ENCODE measurements at places on chromosomes 11 and 22.

- H3K4me3 ChIP-seq, result peak overlapping the region; percentile 51
- no peak overlapping the region for H3K27ac ChIP-seq
- H3K36me3 ChIP-seq, result no peaks in the 10 kb centered on the region
- no peak for DNase-seq
- H3K4me1 ChIP-seq, result peaks cover 15% of the 10 kb centered on the region
- peaks cover 50% of the 10 kb centered on the region for H3K27me3 ChIP-seq
Measured at GRCh38 chr22:46536537-46537224, 739 bp downstream of the CELSR1 start.

GRCh38 chr11:114596175-114596919 is 761 bp upstream of the NXPE4 start:
- H3K27ac ChIP-seq, result no peak overlapping the region
- no peaks in the 10 kb centered on the region for H3K36me3 ChIP-seq
- no peak overlapping the region for H3K4me3 ChIP-seq
- no peak for DNase-seq
- no peaks in the 10 kb centered on the region for H3K27me3 ChIP-seq
- no peaks in the 10 kb centered on the region for H3K4me1 ChIP-seq

DNA sequence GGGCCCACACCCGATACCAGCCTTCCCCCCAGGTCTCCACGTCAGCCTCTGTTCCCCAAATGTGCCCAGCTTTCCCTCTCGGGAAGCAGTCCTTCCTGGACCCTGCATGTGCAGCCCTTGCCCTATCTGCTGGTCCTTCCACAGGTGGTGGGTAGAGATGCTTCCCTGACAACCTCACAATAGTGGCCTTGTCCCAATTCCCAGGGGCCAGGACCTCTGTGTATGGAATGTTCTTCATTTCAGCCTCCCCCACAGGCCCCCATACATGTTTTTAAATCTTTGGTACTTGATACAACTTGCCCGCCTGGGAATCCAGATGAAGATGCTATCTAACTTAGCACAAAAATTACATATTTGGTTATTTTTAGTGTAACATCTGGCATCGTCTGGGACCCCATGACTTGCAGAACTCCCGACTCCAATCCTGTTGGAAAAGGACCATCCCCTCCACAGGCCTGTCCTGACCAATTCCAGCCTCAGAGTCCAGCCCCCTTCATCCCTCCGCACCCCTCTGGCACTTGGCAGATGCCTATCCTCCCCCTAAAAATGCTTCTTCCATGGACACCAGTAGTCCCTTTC is 39.5 kb downstream of the ANO1 start:
- peak overlapping the region; percentile 3 for H3K27ac ChIP-seq
- H3K36me3 ChIP-seq, result no peaks in the 10 kb centered on the region

- no peak overlapping the region for H3K27ac ChIP-seq
- H3K36me3 ChIP-seq, result no peaks in the 10 kb centered on the region
- no peaks in the 10 kb centered on the region for H3K27me3 ChIP-seq
- peaks cover 51% of the 10 kb centered on the region for H3K4me1 ChIP-seq
- no peak overlapping the region for H3K4me3 ChIP-seq
Measured at GRCh38 chr11:60918939-60919265, 4.9 kb downstream of the TMEM109 start.

DNA sequence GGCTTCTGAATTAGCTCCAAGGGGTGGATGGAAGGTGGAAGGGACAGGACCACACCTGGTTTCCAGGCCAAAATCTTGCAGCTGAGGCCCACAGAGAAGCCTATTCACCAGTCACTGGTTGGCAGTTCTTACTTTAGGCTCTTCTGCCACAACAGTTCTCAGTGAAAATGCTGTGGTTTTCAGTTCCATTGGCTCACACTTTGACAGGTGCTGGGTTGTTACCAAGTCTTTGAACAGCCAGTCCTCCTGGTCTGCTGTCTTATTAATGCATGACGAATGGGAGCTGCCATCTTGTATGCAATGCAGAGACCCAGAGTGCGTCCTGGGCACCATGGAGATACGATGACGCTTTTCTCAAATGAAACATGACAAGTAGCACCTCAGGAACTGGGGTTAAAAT is 232.0 kb upstream of the ZBED5 start:
- DNase-seq, result no peak
- no peak overlapping the region for H3K4me3 ChIP-seq
- no peaks in the 10 kb centered on the region for H3K27me3 ChIP-seq
- no peaks in the 10 kb centered on the region for H3K36me3 ChIP-seq
- no peak overlapping the region for H3K27ac ChIP-seq

GRCh38 chr22:19543970-19544708 is 19.9 kb upstream of the CLDN5 start:
- H3K27me3 ChIP-seq, result no peaks in the 10 kb centered on the region
- no peak for DNase-seq
- no peaks in the 10 kb centered on the region for H3K36me3 ChIP-seq
- H3K27ac ChIP-seq, result no peak overlapping the region

DNA sequence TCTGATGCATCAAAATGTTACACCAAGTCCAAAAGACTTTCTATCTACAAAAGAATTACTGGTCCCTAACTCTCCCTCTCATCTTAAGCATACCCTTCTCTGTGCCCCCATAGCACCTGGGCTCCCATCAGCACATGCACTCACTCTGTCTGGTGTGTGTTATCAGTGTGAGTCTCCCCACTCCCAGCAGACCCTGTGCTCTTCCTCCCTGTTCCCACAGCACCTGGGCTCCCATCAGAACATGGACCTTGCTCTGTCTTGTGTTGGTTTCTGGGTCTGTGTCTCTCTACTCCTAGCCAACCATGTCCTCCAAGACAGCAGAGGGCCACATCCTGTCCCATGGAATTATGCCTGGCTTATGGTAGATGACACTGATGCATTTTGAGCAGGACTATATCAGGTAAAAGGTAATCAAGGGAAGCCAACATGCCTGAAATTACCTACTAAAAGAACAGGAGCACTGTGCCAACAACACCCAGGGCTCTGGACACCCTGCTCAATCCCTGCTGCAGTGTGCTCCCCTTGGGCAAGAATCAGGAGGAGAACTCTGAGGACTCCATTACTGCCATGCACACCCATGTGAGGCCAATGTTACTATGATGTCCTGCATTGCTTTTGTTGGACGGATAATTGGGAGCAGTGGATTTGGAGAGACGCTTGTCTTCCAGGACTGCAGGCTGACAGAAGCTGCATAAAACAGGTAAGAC is 34.3 kb downstream of the GAB4 start:
- no peak for DNase-seq
- H3K4me1 ChIP-seq, result no peaks in the 10 kb centered on the region
- H3K27ac ChIP-seq, result no peak overlapping the region
- no peaks in the 10 kb centered on the region for H3K27me3 ChIP-seq

- no peak overlapping the region for H3K27ac ChIP-seq
- H3K4me3 ChIP-seq, result no peak overlapping the region
- no peaks in the 10 kb centered on the region for H3K27me3 ChIP-seq
- no peak for DNase-seq
- H3K4me1 ChIP-seq, result no peaks in the 10 kb centered on the region
- H3K36me3 ChIP-seq, result no peaks in the 10 kb centered on the region
Measured at GRCh38 chr11:5767056-5767455, 13.0 kb downstream of the OR52N4 start.

GRCh38 chr22:28205926-28206325 is 286.9 kb upstream of the PITPNB start:
- DNase-seq, result no peak
- H3K4me1 ChIP-seq, result peaks cover 23% of the 10 kb centered on the region
- no peaks in the 10 kb centered on the region for H3K36me3 ChIP-seq
- no peak overlapping the region for H3K4me3 ChIP-seq

GRCh38 chr22:44207173-44207980 is 26.7 kb downstream of the PARVG start:
- DNase-seq, result no peak
- no peak overlapping the region for H3K4me3 ChIP-seq
- H3K36me3 ChIP-seq, result no peaks in the 10 kb centered on the region
- H3K27ac ChIP-seq, result no peak overlapping the region
- peaks cover 11% of the 10 kb centered on the region for H3K27me3 ChIP-seq
- no peaks in the 10 kb centered on the region for H3K4me1 ChIP-seq

GRCh38 chr11:130001461-130002351 is 929 bp downstream of the PRDM10 start:
- DNase-seq, result no peak
- H3K4me1 ChIP-seq, result peaks cover 27% of the 10 kb centered on the region

- no peak overlapping the region for H3K4me3 ChIP-seq
- H3K4me1 ChIP-seq, result no peaks in the 10 kb centered on the region
- DNase-seq, result no peak
- no peaks in the 10 kb centered on the region for H3K36me3 ChIP-seq
- no peaks in the 10 kb centered on the region for H3K27me3 ChIP-seq
Measured at GRCh38 chr11:15918212-15918611, 438.1 kb downstream of the SOX6 start.

DNA sequence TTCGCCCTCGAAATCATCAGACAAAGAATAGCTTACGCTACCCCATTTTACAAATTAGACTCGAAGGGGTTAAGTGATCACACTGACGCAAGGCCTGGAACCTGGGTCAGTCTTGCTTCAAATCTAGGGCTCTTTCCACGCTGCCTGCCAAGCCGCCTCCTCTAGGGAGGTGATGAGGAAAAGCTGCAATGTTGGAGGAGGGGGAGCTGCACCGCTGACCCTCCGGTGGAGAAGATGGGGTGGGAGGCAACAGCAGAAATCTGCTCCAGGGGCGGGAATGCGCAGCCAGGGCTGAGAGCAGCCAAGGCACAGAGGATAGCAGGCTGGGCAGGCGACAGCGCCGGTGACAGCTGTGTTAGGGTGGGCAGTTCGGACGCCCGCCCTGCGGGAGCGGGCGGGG is 595 bp downstream of the SYVN1 start:
- H3K27ac ChIP-seq, result peak overlapping the region; percentile 98
- peak; percentile 42 for DNase-seq
- no peaks in the 10 kb centered on the region for H3K27me3 ChIP-seq
- peaks cover 33% of the 10 kb centered on the region for H3K36me3 ChIP-seq

- H3K27me3 ChIP-seq, result no peaks in the 10 kb centered on the region
- no peaks in the 10 kb centered on the region for H3K4me1 ChIP-seq
- no peak for DNase-seq
- H3K4me3 ChIP-seq, result no peak overlapping the region
Measured at GRCh38 chr11:105553025-105553424, 56.8 kb upstream of the GRIA4 start.

DNA sequence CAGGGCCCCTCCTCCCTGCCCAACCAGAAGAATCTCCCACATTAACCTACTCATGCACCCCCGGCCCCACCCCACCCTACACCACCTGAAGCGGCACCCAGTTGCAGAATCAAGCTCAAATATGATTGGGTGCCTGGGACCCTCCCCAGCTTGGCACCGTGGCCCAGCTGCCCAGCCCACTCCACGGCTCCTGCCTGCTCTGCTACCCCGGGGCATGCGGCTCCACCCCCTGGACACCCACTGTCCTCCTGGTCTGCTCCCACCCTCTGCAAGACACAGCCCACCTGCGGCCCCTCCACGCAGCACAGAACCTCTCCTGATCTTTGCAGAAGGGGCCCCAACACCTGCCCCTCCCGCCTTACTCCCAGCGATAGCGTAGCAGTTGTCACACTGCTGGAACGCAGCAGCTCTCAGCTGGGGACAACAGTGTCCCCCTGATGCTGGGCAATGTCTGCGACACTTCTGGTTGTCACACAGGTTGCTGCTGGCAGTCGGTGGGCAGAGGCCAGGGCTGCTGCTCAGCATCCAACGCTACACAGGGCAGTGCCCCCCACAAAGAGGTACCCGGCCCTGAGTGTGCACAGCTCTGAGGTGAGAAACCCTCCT is 32.0 kb upstream of the TESMIN start:
- no peaks in the 10 kb centered on the region for H3K27me3 ChIP-seq
- no peak overlapping the region for H3K27ac ChIP-seq
- no peak overlapping the region for H3K4me3 ChIP-seq
- H3K4me1 ChIP-seq, result peaks cover 13% of the 10 kb centered on the region
- H3K36me3 ChIP-seq, result peaks cover 4% of the 10 kb centered on the region

DNA sequence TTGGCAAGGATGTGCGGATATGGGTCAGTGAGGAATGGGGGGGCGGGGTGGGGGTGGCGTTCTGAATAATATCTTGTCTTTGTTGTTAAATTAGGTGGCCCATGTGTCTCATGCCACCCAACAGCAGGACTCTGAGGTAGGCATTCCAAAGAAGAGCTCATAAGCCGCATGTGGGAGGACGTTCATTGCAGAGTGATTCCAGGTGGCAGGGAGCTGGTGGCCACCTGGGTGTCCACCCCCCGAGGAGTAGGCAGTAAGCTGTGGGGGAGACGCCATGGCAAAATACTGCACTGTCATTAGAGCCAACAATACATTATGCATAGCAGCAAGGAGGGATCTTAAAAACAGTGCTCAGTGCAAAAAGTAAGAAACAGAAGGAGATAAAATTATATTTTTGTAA is 14.3 kb upstream of the CAPN5 start:
- DNase-seq, result no peak
- H3K4me3 ChIP-seq, result no peak overlapping the region
- H3K4me1 ChIP-seq, result peaks cover under 1% of the 10 kb centered on the region
- H3K27ac ChIP-seq, result no peak overlapping the region
- H3K27me3 ChIP-seq, result no peaks in the 10 kb centered on the region

DNA sequence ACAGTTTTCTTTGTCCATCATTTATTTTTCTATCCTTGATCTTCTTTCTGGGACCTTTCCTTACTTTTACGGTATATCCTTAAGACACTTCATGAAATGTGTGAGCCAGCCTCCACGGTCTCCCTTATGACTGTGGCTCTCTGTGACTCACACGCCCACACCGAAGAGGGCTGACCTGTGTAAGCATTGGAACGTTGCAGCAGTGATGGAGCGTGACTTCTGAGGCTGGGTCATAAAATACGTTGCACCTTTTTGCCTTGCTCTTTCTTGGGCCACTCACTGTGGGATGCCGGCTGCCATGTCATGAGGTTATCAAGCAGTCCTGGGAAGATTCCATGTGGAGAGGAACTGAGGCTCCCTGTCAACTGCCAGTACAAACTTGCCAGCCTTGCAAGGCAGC is 96.3 kb upstream of the RAB1B start:
- H3K36me3 ChIP-seq, result no peaks in the 10 kb centered on the region
- no peaks in the 10 kb centered on the region for H3K27me3 ChIP-seq
- H3K27ac ChIP-seq, result no peak overlapping the region
- DNase-seq, result no peak
- H3K4me3 ChIP-seq, result no peak overlapping the region

DNA sequence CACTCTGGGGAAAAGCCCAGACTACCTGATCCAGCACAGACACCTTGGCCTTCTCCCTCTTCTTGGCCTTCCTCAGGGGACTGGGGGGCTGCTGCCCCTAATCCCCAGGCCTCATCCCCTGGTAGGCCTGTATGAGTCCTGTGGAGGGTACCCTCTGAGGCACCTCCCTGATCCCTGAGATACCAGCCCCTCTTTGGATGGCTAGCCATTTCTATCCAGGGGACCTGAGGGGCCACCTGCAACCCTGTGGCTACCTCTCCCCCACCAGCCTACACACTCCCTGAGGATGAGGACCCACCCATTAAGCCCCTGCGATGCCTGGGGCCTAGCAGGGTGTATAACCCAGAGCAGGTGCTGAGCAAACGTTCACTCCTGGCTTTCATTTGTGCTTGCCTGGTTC is 54.6 kb downstream of the HIRA start:
- H3K27me3 ChIP-seq, result no peaks in the 10 kb centered on the region
- no peaks in the 10 kb centered on the region for H3K4me1 ChIP-seq
- H3K27ac ChIP-seq, result no peak overlapping the region
- DNase-seq, result no peak
- H3K4me3 ChIP-seq, result no peak overlapping the region

GRCh38 chr11:12692229-12693075 is 18.2 kb downstream of the TEAD1 start:
- DNase-seq, result peak; percentile 84
- no peak overlapping the region for H3K4me3 ChIP-seq
- peak overlapping the region; percentile 88 for H3K27ac ChIP-seq
- peaks cover 90% of the 10 kb centered on the region for H3K4me1 ChIP-seq

- no peaks in the 10 kb centered on the region for H3K27me3 ChIP-seq
- H3K4me3 ChIP-seq, result no peak overlapping the region
- H3K27ac ChIP-seq, result no peak overlapping the region
- H3K4me1 ChIP-seq, result no peaks in the 10 kb centered on the region
- DNase-seq, result no peak
Measured at GRCh38 chr11:76067099-76067498, 139.2 kb downstream of the WNT11 start.
